Lower leg skin (tissue), 4 donors: ENCODE measurements at places on chromosomes 11 and 22. TPM values are rescaled to one million over a fixed set of nuclear protein-coding genes. Genes with fewer than 3 reads are reported as not detected.

GRCh38 chr11:27972522-27973170, 135.3 kb downstream of the KIF18A start:
- no peak for DNase-seq

- no peak for DNase-seq
Observed at GRCh38 chr22:19879246-19879570, 24.5 kb upstream of the GNB1L start.

GRCh38 chr11:76704171-76704948, 33.8 kb upstream of the LRRC32 start:
- no peak for DNase-seq

DNA sequence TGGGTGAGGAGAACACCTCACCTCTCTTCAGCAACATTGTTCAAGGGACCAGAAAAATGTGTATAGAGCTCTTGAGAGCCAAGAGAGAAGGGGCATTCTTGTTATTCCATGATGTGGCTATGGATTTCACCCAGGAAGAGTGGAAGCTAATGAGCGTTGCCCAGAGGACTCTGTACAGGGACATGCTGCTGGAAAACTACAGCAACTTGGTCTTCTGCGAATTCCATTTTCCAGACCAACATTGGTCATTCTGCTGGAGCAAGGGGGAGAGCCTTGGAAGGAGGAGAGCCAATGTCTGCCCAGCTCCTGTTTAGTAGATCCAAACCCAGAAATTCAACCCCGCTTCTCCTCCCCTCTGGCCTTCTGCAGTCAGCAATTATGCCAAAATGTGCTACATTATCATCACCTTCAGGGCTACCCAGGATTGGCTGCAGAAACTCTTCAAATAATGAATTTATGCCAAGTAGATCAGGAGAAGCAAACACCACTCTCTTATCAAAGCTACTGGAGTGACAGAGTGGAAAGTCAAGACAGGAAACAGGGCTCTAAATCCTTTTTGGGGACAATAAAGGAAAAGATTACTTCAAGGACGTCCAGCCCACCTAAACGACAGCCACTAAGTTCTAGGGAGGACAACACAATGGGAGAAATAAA, 707.5 kb upstream of the LUZP2 start:
- DNase-seq: no peak

GRCh38 chr11:13216019-13216710, 61.4 kb upstream of the BMAL1 start:
- DNase-seq: no peak

COMT gene
- 306 TPM for total RNA-seq

DNA sequence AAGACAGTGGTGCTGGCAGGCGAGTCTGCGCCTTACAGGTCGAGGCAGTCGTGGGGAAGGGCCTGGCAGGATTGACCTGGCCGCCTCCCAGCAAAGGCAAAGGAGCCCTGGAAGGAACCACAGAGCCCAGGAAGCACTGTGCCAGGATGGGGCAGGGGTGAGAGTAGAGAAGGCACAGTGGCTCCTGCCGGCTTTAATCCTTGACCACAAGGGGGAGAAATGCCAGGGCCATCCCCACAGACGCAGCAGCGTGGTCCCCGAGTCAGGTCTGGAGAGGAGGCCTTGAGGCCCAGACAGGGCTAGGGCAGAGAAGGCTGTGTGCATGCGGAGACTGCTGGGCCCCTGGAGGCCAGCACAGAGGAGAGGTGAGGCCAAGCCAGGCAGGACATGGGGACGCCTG, 9.9 kb upstream of the NDUFS8 start:
- no peak for DNase-seq

SMTNL1 gene
- not detected for total RNA-seq

DEUP1 gene
- total RNA-seq: not detected

DNA sequence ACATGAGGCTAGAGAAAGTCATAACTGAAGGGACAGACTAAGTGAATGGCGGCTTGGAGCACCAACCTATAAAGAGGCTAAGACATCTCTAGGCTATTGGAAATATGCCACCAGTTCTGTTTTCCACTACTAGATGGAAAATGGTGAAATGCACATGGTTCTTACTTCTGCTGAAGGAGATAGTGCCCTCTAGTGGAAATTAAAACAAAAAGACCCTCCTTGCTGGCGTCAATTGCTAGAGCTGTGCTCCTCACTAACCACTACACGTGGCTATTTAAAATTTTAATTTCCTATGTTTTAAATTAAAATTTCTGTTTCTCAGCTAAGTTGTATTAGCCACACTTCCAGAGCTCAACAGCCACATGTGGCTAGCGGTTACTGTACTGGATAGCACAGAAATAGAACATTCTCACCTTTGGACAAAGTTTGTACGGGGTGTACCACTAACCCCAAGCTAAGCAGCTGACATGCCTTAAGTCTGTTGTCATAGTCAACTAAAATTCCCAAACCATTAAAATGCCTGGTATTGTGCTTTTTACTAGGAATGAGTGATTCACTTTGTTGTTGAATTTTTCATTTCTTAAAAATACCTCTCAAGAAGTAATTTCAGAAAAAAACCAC, 34.1 kb upstream of the CALCA start:
- DNase-seq: no peak

DNA sequence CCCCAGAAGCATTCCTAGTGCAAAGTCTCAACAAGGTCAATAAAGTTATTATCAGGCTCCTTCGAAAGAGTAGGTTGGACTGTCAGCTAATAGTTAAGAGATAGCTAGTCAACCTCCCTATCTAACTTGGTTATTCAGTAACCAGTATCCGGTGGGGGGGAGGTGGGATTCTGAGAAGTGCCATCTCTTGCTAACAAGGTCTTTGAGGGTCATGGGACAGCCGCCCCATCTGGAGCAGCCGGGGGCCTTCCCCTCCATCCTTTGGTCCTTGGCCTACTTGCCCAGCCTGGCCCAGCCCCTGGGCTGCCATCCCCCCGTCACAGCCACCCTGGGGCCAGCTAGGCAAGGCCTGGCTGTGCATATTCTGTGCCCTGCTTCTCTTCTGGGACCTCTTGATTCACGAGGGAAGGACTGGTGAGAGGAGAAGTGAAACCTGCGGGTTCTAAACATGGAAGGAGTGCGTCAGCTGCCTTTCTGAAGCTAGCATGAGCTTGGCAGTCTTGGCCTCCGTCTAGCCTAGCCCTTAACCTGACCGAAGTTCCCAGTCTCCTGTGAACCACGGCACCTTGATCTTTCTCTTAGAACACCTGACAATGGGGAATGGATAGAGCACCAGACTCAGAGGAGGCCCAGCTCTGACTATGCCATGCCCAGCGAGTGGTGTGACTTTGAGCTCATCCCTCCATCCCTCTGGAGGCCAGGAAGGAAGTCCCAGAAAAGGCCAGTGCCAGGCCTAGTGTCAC, 9.3 kb downstream of the SLC37A2 start:
- no peak for DNase-seq

DNA sequence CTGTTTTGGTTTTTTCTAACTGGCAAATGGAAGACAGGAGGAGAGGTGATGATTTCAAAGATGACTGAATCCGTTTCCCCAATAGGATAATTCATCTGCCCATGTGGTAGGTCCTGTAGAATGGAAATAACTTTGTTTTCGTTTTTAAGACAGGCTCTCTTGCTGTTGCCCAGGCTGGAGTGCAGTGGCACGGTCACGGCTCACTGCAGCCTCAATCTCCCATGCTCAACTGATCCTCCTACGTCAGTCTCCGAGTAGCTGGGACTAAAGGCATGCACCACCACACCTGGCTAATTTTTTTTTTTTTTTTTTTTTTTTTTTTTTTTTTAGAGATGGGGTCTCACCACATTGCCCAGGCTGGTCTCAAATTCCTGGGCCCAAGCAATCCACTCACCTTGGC, 77.4 kb upstream of the BIRC3 start:
- no peak for DNase-seq
